ENCODE measurements at places on chromosomes 13 and 19.
A peak's percentile ranks its signal among the peaks of the same experiment; 100 is the strongest.

- DNase-seq: no peak
Measured at GRCh38 chr13:33758113-33758512, 59.8 kb upstream of the RFC3 start.

DNA sequence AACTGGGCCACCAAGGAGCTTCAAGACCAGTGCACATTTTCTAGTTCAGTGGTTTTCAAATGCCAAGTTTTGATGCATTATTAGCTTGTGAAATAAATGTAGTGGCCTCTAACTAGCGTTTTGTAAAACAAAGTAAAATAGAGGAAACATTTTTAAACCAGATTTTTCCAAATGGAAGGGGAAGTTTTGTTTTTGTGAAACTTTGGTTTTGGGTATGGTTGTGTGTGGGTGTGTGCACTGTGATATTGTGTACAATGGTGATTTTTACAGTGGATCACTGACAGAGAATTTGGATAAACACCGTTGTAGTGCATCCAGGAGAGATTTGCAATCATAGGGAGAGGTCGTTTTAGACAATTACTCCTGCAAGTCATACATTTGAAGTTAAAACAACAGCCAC, 108.9 kb downstream of the SLC7A1 start:
- DNase-seq: no peak

DNA sequence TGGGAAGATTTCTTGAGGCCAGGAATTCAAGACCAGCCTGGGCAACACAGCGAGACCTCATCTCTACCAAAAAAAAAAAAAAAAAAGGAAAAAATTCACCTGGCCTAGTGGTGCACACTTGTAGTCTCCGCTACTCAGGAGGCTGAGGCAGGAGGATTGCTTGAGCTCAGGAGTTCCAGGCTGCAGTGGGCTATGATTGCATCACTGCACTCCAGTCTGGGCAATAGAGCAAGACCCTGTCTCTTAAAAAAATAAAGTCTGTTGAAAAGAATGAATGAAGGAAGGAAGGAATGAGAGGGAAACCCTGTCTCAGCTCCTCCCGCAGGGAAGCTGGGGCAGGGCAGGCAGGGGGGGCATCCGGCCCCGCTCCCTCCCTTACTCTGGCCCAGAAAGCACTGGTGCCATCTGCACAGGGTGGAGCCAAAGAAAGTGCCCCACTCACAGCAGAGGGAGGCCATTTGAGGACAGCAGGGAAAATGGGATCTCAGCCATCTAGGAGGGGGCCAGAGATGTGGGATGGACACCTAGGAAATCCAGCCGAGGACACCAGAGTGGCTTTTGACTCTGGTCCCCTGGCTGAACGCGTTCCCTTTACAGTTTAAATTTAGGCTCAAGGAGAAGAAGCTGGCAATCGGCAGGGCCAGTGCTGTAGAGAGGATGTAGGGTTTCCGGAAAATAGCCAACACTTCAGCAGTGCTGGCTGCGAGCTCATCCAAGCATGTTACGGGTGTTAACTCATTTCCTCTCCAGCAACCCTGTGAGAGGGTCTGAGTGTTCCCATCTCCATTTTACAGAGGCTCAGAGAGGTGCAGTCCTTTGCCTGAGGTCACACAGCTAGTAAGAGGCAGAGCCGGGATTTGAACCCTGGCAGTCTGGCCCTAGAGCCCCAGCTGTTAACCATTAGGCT, 3.6 kb upstream of the HPN start:
- no peak for DNase-seq

DNA sequence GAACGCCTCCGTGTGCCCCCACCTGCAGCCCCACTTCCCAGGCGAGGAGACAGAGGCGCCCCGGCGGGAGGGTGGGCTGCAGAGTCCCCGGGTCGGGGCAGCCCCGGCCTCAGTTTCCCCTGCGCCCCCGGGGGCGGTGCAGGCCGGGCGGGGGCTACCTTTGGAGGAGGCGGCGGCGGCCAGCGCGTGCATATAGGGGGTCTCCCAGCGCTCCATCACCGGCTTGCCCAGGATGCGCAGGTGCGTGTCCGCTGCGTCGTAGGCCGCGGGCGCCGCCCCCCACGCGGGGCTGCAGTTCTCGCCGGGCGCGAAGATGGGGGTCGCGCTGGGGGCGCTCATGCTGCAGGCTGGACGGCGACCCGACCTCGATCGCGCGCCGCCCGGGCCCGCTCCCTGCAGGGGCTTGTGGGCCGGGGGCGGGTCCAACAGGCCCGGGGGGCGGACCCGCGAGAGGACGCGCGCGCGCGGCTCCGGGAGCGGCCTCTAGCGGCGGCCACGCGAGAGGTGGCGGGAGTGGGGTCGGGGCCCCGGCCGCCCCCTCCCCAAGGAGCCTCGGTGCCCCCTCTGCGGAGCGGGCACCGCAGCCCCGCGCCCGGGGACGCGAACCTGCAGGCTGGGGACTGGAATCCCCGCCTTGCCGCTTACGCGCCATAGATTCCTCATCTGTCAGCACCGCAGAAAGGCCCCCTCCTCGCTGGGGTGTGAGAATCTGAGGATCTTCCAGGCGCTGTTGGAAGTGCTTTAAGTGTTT, at the start of gene GAMT:
Gene GAMT (minus strand): TSS at position 405 of the 751 bp plus-strand sequence. CDS start 66 bp downstream, at position 339.
- DNase-seq: peak; percentile 36

- no peak for DNase-seq
Measured at GRCh38 chr13:97435323-97435722, 1.4 kb downstream of the RAP2A start.

DNA sequence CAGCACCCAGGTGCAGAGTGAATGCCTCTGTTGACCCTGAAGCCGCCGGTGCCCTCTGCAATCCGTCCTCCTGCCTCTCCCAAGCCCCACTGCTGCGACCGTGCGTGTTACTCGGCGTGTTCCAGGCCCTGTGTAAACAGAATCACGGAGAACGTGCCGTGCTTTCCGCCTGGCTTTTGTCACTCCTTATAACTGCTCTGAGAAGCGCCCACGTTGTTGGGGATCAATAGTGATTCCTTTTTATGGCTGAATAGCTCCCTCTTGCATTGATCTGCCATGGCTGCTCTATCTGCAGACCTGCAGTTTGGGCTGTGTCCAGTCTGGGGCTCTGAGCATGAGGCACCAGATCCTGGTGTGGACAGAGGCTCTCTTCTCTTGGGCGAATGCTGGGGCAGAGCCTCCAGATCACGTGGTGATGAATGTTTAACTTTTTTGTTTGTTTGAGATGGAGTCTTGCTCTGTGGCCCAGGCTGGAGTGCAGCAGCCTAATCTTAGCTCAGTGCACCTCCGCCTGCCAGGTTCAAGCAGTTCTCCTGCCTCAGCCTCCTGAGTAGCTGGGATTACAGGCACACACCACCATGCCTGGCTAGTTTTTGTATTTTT, 15.8 kb downstream of the ADPRHL1 start:
- no peak for DNase-seq

DNA sequence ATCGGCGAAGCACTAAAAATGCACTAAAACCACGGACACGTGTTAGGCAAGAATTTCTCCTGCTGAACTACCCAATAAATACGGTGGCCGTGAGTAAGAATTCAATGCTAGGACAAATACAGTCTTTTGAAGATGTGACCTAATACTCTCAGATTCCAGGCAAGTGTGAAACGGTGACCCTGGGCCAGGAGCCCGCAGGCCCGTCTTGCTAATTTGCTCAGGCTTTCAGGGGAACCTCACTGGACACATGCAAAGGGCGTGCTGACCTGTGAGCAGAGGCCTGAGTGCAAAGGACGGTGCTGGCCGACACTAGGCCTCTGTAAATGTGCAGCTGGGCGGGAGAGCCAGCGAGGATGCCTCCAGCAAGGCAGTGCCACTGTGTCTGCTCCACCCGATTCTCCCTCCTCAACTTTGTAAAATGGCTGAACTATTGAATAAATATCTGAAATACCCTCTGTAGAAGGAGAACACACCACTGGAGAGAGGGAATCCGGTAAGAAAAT, 70.1 kb downstream of the STK24 start:
- DNase-seq: no peak

GRCh38 chr19:11963566-11964355, 1.1 kb upstream of the ZNF763 start:
- peak; percentile 67 for DNase-seq

DNA sequence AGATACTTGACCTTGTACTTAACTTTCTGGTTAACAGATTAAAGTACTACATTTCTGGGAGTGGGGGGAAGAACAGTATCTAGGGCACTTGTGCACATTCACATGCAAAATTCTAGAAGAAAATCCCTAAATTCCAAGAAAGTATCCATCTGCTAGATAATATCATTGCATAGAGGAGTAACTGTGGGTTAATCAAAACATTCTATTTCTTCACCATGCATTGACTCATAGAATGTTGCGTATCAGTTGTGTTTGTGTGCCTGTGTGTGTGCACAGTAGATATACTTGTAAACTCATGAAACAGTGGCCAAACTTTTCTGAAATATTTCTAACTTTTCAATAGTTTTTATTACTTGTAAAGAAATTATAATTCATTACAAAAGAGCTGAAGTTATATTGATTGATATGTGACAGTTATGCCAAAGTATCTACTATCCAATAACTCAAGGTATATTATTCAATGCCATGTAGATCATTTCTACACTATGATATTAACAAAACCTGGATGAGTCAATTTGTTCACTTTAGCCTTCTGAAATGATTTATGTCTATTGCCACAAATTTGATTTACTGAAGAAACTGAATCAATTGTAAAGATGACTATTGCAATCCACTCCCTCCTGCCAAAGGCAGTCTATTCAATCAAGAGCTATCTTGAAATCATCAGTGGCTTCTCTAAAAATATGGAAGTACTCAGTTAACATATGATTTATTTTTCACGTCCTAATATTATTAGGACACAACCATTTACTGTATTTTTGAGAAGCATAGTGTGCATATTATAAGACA, 756.7 kb upstream of the ARGLU1 start:
- DNase-seq: no peak

- DNase-seq: peak; percentile 96
Measured at GRCh38 chr19:34217952-34218817, 36.2 kb upstream of the GARRE1 start.

DNA sequence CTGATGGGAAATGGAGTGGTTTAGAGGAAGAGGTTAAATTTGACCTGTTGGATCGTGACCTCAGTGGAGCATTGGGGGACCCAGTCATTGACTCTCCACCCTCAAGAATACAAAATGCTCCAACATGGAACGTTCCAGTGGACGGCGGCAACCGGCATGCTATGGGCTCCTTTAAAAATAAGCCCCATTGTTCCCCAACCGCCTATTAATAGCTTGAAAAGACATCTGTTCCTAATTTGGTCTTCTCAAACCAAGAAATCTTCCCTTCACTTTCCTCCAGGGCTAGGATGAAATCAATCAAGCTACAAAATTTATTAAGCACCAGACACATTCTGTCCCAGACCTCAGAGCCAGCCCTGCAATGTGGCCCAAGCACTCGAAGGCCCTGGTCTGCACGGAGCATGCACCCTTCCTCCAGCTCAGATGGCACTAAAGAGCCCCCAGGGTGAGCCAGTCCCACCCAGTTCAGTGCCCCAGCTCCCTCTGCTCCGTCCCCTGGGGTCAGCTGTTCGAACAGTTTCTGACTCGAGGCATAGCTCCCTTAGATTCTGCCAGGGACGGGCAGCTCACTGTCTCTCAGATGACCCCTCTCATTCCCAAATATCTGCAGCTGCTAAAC, 22.5 kb upstream of the VSTM2B start:
- DNase-seq: no peak

DNA sequence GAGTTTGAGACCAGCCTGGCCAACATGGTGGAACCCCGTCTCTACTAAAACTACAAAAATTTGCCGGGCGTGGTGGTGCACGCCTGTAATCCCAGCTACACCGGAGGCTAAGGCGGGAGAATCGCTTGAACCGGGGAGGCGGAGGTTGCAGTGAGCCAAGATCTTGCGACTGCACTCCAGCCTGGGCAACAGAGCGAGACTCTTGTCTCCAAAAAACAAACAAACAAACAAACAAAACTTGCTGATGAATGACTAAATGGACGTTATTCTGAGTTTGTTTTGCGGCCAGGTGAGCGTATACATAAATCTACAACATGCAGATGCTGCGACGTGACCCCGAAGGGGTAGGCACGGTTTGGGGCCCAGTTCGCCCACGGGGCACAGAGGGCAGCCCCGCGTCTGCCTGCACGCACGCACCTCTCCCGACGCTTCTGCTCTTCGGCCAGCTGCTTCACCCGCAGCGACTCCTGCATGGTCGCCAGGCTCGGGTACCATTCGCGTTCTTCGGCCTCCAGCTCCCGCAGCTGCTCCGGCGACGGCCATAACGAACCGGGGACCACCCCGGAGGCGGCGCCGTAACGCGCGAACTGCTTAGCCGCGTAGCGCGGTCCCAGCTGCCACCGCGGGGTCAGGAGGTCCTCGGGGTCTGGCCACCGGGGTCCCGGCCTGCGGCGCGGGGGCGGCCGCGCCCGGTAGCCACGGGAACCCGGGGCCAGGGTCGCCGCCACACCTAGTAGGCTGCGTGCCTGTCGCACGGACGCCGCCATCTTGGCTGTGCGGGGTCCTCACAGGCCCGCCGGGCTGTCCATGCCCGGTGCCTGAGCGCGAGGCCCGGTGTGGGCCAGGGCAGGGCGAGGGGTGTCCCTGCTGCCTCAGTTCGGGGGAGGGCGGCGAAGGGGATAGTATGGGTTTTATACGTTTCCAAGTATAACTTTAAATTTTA, at the start of gene GADD45GIP1:
Gene GADD45GIP1 (minus strand): TSS at position 778 of the 943 bp plus-strand sequence. CDS start 11 bp downstream, at position 767.
- DNase-seq: peak; percentile 78

- DNase-seq: peak; percentile 61
Measured at GRCh38 chr13:79455331-79455730, 25.6 kb upstream of the NDFIP2 start.

GRCh38 chr13:22758245-22758644, 422.5 kb upstream of the SGCG start:
- no peak for DNase-seq

DNA sequence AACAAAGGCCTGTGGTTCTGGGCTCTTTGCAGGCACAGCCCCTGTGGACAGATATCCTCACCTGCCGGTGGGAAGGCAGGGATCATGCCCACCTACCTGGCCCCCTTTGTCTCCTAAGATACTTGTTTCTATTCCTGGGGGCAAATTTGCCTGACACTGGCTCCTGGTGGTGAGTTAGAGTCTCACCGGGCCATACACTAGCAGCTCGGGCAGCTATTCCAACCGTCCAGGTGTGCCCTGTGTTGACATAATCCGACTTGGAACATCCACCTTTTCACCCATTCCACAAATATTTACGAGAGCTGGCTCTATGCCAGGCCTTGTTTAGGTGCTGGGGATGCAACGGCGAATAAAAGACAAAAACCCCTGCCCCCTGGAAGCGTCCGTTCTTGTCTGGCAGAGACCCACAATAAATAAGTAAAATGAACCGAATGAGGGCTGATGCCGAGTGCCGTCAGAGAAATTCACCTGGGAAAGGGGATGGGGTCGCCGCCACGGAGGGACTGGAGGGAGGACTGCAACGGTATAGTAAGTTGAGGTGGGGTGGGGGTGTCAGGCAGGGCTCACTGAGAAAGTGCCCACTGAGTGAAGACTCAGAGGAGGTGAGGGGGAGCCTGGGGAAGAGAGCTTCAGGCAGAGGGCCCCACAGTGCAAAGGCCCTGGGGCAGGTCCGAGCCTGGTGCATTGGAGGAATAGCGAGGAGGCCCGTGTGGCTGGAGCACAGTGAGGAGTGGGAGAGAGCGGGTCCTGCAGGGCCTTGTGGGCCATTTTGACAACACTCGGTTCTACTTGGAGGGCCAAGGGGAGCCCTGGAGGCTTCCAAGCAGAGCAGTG, 43.2 kb upstream of the RANBP3 start:
- no peak for DNase-seq

Measured in LHCN-M2 (cell line).